ENCODE measurements at places on chromosomes 16 and 17. TPM values are rescaled to one million over a fixed set of nuclear protein-coding genes. Genes with fewer than 3 reads are reported as not detected.

- DNase-seq: no peak
These were observed 302.2 kb upstream of the SALL1 start for GRCh38 chr16:51453251-51453650.

DNA sequence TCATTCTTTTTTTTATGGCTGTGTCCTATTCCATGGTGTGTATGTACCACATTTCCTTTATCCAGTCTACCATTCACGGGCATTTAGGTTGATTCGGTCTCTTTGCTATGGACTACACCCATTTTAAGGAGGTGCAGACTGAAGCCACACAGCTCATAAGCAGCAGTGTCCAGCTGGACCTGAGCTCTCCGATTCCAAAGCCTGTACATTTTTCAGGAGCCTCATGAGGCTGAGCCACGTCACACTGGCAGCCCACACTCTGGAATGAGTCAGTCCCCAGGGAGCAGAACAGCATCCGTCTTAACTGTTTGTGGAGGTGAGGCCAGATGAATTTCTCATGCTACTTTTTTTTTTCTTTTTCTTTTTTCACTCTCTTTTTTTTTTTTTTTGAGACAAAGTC is 116.1 kb downstream of the C16orf95 start:
- DNase-seq: no peak

DNA sequence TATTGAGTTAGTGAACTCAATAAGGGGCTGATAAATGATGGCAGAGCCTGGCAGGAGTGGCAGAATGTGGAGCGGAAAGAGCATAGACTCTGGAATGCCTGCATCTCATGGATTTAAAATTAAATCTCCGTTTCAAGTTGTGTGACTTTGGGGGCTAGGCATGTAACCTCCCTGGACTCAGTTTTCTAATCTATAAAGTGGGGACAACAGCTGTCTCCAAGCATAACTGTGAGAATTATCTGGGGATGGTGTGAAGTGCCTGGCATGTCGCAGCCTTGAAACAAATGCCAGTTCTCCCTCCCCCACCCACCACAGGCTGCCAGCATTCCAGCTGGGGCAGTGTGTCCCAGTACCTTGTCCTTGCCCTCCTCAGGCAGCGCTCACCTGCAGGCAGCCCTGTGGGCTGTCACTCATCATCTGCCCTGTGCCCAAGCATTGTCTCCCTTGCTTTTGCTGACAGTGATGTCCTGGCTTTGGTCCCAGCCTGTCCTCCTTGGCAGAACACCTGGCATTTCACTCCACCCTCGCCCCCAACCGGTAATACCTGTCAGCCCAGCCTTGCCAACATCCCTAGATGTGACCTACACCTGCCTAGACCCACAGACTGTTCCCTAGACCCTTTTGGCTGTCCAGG is 129.6 kb downstream of the MRM1 start:
- no peak for DNase-seq

- peak; percentile 47 for DNase-seq
These were observed 54.4 kb upstream of the LGALS9 start for GRCh38 chr17:27576477-27577083.

- peak; percentile 22 for DNase-seq
These were observed 12.2 kb downstream of the C1QTNF1 start for GRCh38 chr17:79036181-79036580.

- peak; percentile 14 for DNase-seq
These were observed 272.4 kb downstream of the CBLN1 start for GRCh38 chr16:49009204-49009603.

DNA sequence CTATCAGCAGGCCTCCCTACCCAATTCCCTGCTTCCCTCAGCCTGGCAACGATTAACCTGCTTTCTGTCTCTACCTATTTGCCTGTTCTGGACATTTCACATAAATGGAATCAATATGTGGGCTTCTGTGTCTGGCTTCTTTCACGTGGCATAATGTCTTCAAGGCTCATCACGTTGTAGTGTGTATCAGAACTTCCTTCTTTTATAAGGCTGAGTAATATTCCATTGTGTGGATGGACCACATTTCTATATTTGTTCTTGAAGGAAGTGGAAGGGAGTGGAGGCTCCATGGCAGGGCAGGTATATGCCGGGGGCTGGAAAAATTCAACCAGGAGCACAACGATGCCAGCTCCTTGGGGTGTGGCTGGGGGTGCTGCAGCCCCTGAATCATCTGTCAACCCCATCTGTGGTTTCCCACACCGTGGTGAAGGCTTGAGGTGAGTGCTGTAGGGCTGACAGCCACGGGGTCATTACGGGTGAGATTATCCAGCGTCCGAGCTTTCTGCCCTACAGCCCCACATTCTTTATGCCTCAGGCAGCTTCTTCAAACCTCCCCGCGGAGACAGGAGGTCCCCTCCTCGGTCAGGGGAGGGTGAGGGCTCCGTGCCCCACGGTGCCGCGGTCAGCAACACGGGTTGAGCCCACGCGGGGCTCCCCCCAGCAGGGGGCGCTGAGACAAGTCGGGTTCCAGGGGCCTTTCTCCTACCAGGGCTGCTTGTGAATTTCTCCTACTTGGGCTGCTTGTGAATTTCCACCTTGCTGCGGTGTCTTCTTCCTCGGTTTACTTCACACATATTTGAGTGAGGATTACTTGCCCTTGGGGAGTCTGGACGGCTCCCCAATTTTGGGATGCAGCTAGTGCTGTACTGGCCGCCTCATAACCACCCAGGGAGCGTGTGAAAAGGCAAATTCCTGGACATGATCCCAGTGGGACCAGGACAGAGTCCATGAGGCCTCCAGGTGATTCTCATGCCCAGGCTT is 18.3 kb upstream of the WFIKKN2 start:
- peak; percentile 83 for DNase-seq

GRCh38 chr17:34675143-34675542 is 95.8 kb downstream of the TMEM132E start:
- DNase-seq: no peak

DNA sequence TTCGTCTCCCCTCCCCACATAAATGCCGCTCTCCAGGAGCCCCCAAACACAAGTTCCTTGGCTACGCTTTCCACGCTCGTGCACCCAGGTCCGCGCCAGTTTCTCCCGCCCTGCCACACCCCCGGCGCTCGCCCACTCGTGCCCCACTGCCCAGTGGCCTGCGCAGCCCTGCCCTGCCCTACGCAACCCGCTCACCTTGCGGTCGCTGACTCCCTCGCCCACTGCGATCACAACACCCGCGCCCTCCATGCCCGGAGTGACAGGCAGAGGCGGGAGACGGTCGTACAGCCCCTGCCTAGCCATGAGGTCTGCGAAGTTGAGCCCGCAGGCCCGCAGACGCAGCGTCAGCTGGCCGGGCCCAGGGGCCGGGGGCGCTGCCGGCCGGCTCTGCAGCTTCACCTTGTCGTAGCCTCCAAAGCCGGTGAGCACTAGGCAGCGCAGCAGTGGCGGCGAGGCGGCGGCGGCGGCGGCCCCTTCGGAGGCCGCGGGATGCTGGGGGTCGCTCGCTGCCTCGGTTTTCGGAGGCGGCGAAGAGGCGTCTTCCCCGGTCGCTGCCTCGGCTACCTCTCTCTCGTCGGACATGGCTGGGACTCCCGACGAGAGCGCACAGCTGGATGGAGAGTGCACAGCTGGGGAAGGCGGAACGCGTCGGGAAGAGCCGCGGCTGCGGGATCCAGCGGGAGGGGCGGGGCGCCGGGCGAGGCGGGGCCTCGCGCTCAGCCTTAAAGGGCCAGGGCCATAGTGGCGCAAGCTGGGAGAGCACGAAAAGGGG is at the start of gene VAT1:
VAT1 (minus strand) TSS at position 645 of the 772 bp plus-strand sequence; CDS start at position 582, 63 bp downstream.
- DNase-seq: peak; percentile 97

DNA sequence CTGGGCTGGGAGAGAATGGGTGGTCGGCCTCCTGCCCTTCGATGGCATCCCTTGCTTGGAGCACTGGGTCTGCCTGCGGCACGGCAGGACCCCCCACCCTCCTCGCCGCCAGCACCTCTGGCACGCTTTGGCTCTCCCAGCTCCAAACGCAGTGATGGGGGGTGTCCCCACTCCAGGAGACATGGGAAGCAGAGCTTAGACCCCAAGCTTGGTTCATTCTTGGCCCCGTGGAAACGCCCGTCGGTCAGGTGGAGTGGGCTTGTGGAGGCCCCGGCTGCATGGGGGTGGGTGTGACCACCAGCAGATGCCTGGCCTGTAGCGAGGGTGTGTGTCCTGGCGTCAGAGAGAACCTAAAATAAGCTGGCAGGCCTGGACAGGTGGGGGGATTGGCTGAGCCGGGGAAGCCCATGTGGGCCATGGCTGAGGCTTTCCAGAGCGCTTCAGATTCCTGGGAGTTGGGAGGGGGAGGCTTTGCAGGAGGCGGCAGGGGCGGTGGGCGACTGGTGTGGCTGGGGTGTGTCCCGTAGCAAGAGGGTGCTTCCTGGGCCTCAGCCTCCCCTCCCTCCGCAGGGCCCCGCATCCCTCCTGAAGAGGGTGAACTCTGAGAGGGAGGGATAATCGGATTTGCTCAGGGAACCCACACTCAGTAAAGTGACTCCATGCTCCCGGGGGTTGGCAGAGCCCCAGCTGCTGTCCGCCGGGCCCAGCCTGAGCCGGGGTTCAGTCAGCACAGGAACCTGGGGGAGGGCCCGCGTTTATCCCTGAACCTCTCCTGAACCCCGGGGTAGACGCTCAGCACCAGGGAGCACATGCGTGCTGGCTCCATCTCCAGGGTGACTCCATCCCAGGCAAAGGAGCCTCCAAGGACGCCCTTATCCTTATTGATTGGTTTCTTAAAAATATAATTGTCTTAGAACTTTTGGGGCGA is 3.4 kb downstream of the CACNA1H start:
- no peak for DNase-seq

DNA sequence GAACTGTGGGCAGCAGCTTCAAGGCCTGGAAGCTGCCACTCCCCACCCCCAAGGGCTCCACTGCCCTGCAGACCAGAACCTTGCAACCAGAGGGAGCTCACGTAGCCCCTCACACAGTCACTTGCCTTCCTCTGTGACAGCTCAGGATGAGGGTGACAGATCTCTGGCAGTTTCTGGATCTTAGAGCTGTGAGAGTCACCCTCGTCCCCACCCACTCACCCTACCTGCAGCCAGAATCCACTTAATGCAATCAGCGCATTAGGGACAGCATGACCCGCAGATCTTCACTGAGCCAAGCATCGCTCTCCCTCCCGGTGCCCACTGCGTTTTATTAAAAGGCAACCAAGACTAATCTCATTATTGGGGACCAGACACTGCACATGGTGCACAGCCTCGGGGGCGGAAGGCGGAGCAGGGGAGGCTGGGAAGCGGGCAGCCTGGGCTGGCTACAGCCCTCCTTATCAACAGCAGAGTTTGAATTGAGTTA is 3.5 kb downstream of the CYB561 start:
- DNase-seq: peak; percentile 82

- DNase-seq: no peak
These were observed 75.4 kb downstream of the HLF start for GRCh38 chr17:55340176-55340575.

GRCh38 chr17:27613433-27613832 is 17.6 kb upstream of the LGALS9 start:
- DNase-seq: no peak

DNA sequence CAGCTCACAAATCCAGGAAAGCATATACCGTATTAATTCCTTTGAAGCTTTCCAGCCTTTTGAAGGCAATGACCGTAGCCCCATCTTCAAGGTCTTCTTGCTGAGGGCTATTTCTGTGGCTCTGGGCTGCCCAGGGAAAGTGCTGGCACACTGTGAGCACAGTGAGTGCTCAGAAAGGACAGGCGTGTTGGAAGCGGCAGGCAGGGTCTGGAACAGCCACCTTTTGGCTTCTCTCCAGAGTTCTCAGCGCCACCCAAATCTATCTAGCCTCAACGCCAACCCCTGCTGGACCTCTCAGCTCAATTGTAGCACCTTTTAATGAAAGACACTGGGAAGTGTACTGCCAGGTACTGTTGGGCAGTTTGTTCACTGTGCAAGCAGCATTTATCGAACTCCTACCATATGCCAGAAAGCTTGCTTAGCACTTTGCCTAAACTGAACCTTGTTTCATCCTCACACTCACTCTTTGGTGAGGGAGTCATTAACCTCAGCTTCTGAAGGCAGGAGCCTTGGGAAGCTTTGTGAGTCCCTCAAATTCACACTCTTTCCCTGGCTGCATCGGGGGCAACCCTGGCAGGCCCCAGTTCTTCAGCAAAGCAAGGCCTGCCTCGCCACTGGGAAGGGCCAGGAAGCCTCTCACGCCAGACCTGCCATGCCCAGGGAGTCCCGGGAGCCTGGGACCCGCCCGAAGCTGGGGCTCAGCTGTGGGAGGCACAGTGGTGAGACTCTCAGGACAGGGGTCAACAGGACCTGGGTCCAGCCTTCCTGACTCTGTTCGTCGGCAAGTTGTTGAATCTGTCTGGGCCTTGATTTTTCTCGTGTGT is 13.5 kb upstream of the CIBAR2 start:
- DNase-seq: no peak

DNA sequence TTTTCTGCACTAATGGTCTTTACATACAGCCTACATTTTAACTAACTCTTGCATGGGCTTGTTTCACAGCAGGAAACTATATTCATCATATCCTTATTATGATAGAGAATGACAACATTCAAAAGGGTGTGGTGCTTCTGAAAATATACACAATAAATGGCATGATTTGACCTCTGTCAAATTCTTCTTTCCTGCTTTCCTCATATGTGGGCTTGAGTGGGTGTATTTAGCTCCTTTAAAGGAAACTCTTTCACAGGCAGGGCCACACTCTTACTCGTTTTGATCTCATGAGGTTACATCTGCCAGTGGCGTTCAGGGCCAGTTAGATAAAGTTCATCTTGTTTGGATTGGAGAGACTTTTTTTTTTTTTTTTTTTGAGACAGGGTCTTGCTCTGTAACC is 6.1 kb downstream of the SLC35G3 start:
- no peak for DNase-seq

DNA sequence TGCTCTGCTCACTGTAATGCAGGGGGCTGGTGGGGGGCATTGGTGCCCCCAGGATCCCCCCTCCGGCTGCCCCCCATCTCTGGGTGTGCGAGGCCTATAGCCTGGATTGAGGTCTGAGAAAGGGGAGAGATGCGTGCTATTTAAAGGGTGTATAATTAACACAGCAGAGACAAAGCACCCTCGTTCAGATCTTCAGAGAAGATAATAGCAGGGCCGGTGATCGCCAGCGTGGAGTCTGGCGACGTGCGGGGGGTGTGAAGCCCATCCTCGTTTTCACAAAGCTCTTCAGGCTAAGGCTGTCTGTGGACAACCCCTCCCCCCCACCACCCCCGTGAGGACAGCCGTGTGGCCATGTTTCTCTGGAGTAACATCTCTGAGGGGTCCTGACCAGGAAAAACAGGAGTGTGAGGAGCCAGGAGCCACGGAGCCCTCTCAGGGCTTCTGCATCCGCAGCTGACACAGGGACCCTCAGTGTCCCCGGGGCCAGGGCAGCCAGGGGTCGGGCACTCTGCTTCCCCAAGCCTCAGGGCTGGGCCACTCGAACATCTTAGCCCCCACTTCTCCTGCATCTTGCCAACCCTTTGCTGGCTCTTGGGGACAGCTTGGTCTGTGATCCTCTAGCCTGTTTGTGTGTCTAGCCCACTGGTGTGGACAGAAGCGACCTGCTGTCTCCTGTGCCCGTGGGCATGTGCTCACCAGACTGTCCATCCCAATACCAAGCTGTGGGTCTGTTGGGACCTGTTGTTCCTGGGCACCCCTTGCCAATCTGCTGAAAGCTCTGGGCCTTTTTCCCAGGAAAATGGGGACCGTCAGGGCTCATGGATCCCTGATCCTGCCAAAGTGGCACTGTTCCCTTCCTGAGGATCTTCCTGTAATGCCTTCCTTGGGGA is 58.9 kb downstream of the BAIAP2 start:
- DNase-seq: no peak

GRCh38 chr17:18241229-18241871 is 15.9 kb downstream of the LLGL1 start:
- DNase-seq: peak; percentile 80

The GRIN2C gene
- total RNA-seq: 0.19 TPM

The CCL16 gene
- total RNA-seq: not detected

The SLC5A10 gene
- 0.11 TPM for total RNA-seq

The TERB1 gene
- not detected for total RNA-seq

The ABCA8 gene
- not detected for total RNA-seq

The NPIPB8 gene
- total RNA-seq: not detected

The TEKT5 gene
- total RNA-seq: 0.31 TPM

The NAA60 gene
- total RNA-seq: 51.4 TPM

The IKZF3 gene
- 0.11 TPM for total RNA-seq
